Naive thymus-derived CD8-positive, alpha-beta T cell (primary cell): ENCODE measurements at places on chromosomes 4 and X. TPM values are rescaled to one million over a fixed set of nuclear protein-coding genes. Genes with fewer than 3 reads are reported as not detected.

PAGE1 gene
- not detected for total RNA-seq

RBM46 gene
- not detected for total RNA-seq

GJB1 gene
- total RNA-seq, result not detected

ARHGAP6 gene
- total RNA-seq, result not detected

PRMT9 gene
- total RNA-seq, result 10.6 TPM

NPY1R gene
- total RNA-seq, result not detected

NAA11 gene
- not detected for total RNA-seq

LRIT3 gene
- total RNA-seq, result 0.18 TPM

PPP2R2C gene
- not detected for total RNA-seq

NAP1L5 gene
- total RNA-seq, result 2.0 TPM

NAP1L2 gene
- 17.0 TPM for total RNA-seq

PPP4R3C gene
- not detected for total RNA-seq

STPG2 gene
- 0.47 TPM for total RNA-seq

PSAPL1 gene
- not detected for total RNA-seq

PRR32 gene
- total RNA-seq, result not detected

ANXA3 gene
- not detected for total RNA-seq

MPC1L gene
- total RNA-seq, result not detected

VCX gene
- total RNA-seq, result not detected

HMGB3 gene
- 0.36 TPM for total RNA-seq

AKAP17A gene
- 157 TPM for total RNA-seq

PDE5A gene
- total RNA-seq, result 1.2 TPM

P2RY4 gene
- total RNA-seq, result 0.55 TPM

SOX3 gene
- total RNA-seq, result not detected

UNC5C gene
- total RNA-seq, result not detected

MAOA gene
- 0.13 TPM for total RNA-seq

SSX4 gene
- total RNA-seq, result not detected

ZDHHC15 gene
- 0.69 TPM for total RNA-seq

SH3RF1 gene
- total RNA-seq, result 0.16 TPM

TNMD gene
- not detected for total RNA-seq
